HCT116 (cell line): ENCODE measurements at places on chromosomes 7 and 10. TPM values are rescaled to one million over a fixed set of nuclear protein-coding genes. Genes with fewer than 3 reads are reported as not detected.

- no peak overlapping the region for H3K27ac ChIP-seq
- peaks cover 13% of the 10 kb centered on the region; the same call in 1 of the 2 replicates for H3K4me1 ChIP-seq
- H3K27me3 ChIP-seq: no peaks in the 10 kb centered on the region
- H3K4me3 ChIP-seq: no peak overlapping the region
These were observed 101.6 kb downstream of the PRTFDC1 start for GRCh38 chr10:24850727-24851296.

- H3K27ac ChIP-seq: peak overlapping the region; percentile 24
- H3K36me3 ChIP-seq: no peaks in the 10 kb centered on the region
- H3K27me3 ChIP-seq: no peaks in the 10 kb centered on the region
- peak; percentile 92 for DNase-seq
- H3K4me1 ChIP-seq: peaks cover 19% of the 10 kb centered on the region
These were observed 87.0 kb downstream of the TBXAS1 start for GRCh38 chr7:139915864-139916716.

AZGP1 gene
- total RNA-seq: 1.1 TPM

- H3K4me1 ChIP-seq: no peaks in the 10 kb centered on the region
- H3K36me3 ChIP-seq: no peaks in the 10 kb centered on the region
- H3K4me3 ChIP-seq: no peak overlapping the region
- no peak overlapping the region for H3K27ac ChIP-seq
- no peaks in the 10 kb centered on the region for H3K27me3 ChIP-seq
- no peak for DNase-seq
These were observed 52.3 kb upstream of the ANTXRL start for GRCh38 chr10:46234431-46235060.

- no peaks in the 10 kb centered on the region for H3K27me3 ChIP-seq
- H3K36me3 ChIP-seq: no peaks in the 10 kb centered on the region
- H3K4me3 ChIP-seq: no peak overlapping the region
These were observed 137.2 kb upstream of the GPR22 start for GRCh38 chr7:107332488-107333269.

DNA sequence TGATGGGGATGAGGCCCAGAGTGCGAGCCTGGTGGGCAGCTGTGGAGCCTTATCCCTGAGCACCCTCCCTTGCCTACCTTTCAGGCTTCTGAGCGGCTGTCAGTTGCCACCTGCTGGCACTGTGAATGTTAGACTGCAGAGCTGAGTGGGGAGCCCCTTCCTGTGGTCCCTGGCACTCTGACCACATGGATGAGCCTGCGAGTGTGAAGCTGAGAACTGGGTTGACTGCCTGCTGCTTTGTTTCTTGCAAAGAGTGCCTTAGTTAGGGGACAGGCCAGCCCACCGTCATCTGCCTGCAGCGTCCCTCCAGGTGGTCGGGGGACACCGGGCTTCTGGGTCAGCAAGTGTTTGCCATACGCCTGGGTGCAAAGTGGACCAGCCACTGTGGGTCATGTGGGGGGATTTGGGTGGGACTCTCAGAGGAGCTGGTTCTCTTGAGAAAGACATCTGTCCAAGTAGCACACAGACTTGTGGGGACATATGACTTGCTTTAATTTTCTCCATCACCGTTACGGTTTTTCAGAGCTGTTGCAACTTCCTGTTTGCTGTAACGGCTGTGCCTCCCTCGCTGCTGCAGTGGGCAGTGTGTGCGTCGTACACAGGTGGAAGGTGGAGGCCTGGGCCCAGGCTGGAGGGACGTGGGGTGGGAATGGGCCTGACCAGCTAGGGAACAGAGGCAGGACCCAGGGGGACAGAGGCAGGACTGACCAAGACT lies 13.7 kb downstream of the INPP5A start:
- no peak for DNase-seq
- H3K4me1 ChIP-seq: no peaks in the 10 kb centered on the region
- no peaks in the 10 kb centered on the region for H3K36me3 ChIP-seq
- H3K4me3 ChIP-seq: no peak overlapping the region
- H3K27ac ChIP-seq: no peak overlapping the region
- H3K27me3 ChIP-seq: no peaks in the 10 kb centered on the region

DNA sequence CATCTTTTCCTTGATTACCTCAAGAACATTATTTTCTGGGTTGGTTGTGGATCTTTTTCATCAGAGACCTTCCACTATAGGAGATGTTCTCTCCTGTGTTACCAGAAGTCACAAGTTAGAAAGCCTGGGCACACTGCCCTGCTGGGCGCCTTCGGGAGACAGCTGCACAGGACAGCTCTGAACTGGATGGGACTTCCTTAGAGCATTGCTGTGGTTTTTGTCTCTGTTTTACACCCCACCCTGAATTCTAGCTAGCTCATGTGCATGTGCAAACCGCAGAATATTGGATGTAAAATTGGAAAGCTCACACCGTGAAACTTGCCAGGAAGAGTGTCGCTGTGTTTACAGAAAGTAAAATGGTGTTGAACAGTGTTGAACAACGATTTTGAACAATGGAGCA lies 54.4 kb upstream of the SEC61G start:
- H3K4me1 ChIP-seq: peaks cover 5% of the 10 kb centered on the region; the same call in 1 of the 2 replicates
- H3K36me3 ChIP-seq: no peaks in the 10 kb centered on the region
- H3K27me3 ChIP-seq: no peaks in the 10 kb centered on the region
- H3K4me3 ChIP-seq: no peak overlapping the region
- DNase-seq: no peak

- H3K36me3 ChIP-seq: peaks cover 11% of the 10 kb centered on the region
- no peak overlapping the region for H3K4me3 ChIP-seq
- H3K4me1 ChIP-seq: no peaks in the 10 kb centered on the region
- no peak overlapping the region for H3K27ac ChIP-seq
- DNase-seq: no peak
These were observed 33.5 kb downstream of the CAPZA2 start for GRCh38 chr7:116895849-116896248.

DNA sequence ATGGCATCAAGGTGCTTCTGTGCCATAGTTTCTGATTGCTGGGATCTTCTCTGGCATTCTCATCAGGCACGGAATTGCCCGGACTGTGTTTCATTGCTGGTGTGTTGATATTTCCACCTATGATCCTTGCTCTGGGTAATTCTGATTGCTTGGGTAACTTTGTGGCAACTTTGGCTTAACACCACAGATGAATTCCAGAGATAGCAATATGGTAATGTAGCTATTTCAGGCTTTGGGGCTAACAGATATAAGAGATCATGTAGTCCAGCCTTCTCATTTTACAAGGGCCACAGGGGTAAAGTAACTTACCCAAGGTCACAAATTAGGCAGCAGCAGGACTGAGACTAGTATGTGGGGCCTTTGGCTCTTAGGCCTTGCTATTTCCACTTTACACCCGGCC lies 53.9 kb upstream of the PLPP4 start:
- DNase-seq: no peak
- no peaks in the 10 kb centered on the region for H3K36me3 ChIP-seq
- no peak overlapping the region for H3K27ac ChIP-seq
- peaks cover 13% of the 10 kb centered on the region; the same call in 1 of the 2 replicates for H3K27me3 ChIP-seq
- no peaks in the 10 kb centered on the region for H3K4me1 ChIP-seq

GNAT3 gene
- not detected for total RNA-seq

- no peaks in the 10 kb centered on the region for H3K4me1 ChIP-seq
- DNase-seq: no peak
- H3K27ac ChIP-seq: no peak overlapping the region
- H3K27me3 ChIP-seq: no peaks in the 10 kb centered on the region
- no peaks in the 10 kb centered on the region for H3K36me3 ChIP-seq
- H3K4me3 ChIP-seq: no peak overlapping the region
These were observed 98.1 kb upstream of the DNAAF5 start for GRCh38 chr7:628402-628763.

- no peaks in the 10 kb centered on the region for H3K36me3 ChIP-seq
- DNase-seq: no peak
- H3K4me1 ChIP-seq: 0 out of 2 replicates have a peak, but pooled peaks cover 4% of the 10 kb centered on the region
- no peaks in the 10 kb centered on the region for H3K27me3 ChIP-seq
These were observed 13.1 kb upstream of the MRC1 start for GRCh38 chr10:17795813-17796594.

DNA sequence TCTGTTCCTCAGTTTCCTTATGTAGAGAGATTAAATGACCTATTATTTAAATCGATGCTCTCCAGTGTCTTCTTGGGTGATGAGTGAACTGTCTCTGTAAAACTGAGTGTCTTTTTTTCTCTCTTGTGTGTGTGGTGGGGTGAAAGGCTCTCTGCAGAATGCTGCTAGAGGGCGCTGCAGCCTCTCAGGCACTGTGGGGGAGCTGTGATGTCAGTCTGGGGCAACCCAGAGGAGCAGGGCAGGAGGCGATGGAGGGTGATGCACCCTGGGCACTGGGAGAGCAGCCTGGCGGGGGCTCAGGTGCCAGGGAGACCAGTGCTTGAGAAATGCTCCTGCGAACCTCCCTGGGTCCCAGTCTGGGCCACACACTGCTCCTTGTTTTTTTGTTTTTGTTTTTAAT lies 110.1 kb upstream of the POM121L12 start:
- no peak overlapping the region for H3K27ac ChIP-seq
- no peaks in the 10 kb centered on the region for H3K4me1 ChIP-seq
- no peaks in the 10 kb centered on the region for H3K27me3 ChIP-seq
- no peaks in the 10 kb centered on the region for H3K36me3 ChIP-seq
- no peak overlapping the region for H3K4me3 ChIP-seq
- DNase-seq: no peak

BMPR1A gene
- total RNA-seq: 42.6 TPM

- H3K36me3 ChIP-seq: no peaks in the 10 kb centered on the region
- no peak overlapping the region for H3K27ac ChIP-seq
- no peak for DNase-seq
- H3K27me3 ChIP-seq: no peaks in the 10 kb centered on the region
- no peaks in the 10 kb centered on the region for H3K4me1 ChIP-seq
- H3K4me3 ChIP-seq: no peak overlapping the region
These were observed 61.5 kb upstream of the RAPGEF5 start for GRCh38 chr7:22418251-22419046.

MMRN2 gene
- 8.3 TPM for total RNA-seq

- H3K4me3 ChIP-seq: no peak overlapping the region
- H3K27me3 ChIP-seq: peaks cover 64% of the 10 kb centered on the region
- no peak for DNase-seq
- H3K27ac ChIP-seq: no peak overlapping the region
These were observed 256.4 kb downstream of the DYNC1I1 start for GRCh38 chr7:96028729-96029128.

NUTM2A gene
- 0.59 TPM for total RNA-seq

- H3K27me3 ChIP-seq: no peaks in the 10 kb centered on the region
- no peak overlapping the region for H3K4me3 ChIP-seq
- H3K27ac ChIP-seq: no peak overlapping the region
- H3K4me1 ChIP-seq: no peaks in the 10 kb centered on the region
These were observed 34.1 kb upstream of the OCM2 start for GRCh38 chr7:98024075-98024474.

- H3K4me1 ChIP-seq: no peaks in the 10 kb centered on the region
- no peak overlapping the region for H3K4me3 ChIP-seq
- no peak for DNase-seq
- H3K27me3 ChIP-seq: no peaks in the 10 kb centered on the region
These were observed 17.7 kb upstream of the FAM20C start for GRCh38 chr7:174716-175115.

BPGM gene
- total RNA-seq: 10.0 TPM

- H3K27ac ChIP-seq: no peak overlapping the region
- H3K4me1 ChIP-seq: peaks cover 2% of the 10 kb centered on the region; the same call in 1 of the 2 replicates
These were observed 84.6 kb downstream of the PDGFA start for GRCh38 chr7:434891-435629.

DNA sequence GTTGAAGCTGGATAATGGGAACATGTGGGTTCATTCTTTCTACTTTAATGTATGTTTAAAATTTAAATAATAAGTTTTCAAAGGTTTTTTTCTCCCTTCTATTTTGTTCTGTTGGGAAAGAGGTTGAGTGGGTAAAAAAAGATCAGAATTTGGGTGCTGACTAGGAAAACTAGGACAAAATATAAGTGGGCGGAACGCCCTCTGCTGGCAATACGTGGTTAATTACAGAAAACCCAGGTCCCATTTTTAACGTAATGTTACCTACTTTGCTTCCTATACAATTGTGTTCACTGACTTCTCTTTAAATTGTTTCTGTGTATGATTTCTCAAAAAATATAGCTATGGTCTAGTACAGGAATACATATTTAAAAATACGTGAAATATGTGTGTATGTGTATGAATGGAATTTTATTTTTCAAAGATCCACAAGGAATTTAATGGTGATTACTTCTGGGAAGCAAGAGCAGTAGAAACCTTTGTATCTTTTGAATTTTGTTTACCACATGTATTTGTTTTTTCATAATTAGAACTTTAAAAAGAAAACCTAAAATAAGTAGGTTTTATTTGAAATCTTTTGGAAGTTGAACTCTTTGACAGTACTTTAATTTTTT lies 8.7 kb downstream of the ECD start:
- DNase-seq: no peak
- H3K27ac ChIP-seq: no peak overlapping the region
- no peaks in the 10 kb centered on the region for H3K27me3 ChIP-seq
- H3K4me3 ChIP-seq: no peak overlapping the region

- no peaks in the 10 kb centered on the region for H3K27me3 ChIP-seq
- peaks cover 4% of the 10 kb centered on the region; the same call in 1 of the 2 replicates for H3K4me1 ChIP-seq
- DNase-seq: no peak
- no peaks in the 10 kb centered on the region for H3K36me3 ChIP-seq
- no peak overlapping the region for H3K27ac ChIP-seq
These were observed 24.6 kb downstream of the FRMPD2 start for GRCh38 chr10:48249763-48250351.

- H3K4me3 ChIP-seq: no peak overlapping the region
- no peak overlapping the region for H3K27ac ChIP-seq
- peaks cover 17% of the 10 kb centered on the region for H3K4me1 ChIP-seq
- H3K27me3 ChIP-seq: no peaks in the 10 kb centered on the region
- H3K36me3 ChIP-seq: 0 out of 2 replicates have a peak, but pooled peaks cover 2% of the 10 kb centered on the region
- DNase-seq: no peak
These were observed 3.7 kb upstream of the SPACDR start for GRCh38 chr7:100467638-100468373.

- H3K27me3 ChIP-seq: no peaks in the 10 kb centered on the region
- H3K4me1 ChIP-seq: peaks cover 3% of the 10 kb centered on the region; the same call in 1 of the 2 replicates
- no peak overlapping the region for H3K4me3 ChIP-seq
- no peak for DNase-seq
- no peaks in the 10 kb centered on the region for H3K36me3 ChIP-seq
- no peak overlapping the region for H3K27ac ChIP-seq
These were observed 40.8 kb downstream of the MYL10 start for GRCh38 chr7:101588131-101588935.

MOGAT3 gene
- not detected for total RNA-seq

C10orf62 gene
- total RNA-seq: 0.32 TPM

ACTR3C gene
- 2.0 TPM for total RNA-seq

DNA sequence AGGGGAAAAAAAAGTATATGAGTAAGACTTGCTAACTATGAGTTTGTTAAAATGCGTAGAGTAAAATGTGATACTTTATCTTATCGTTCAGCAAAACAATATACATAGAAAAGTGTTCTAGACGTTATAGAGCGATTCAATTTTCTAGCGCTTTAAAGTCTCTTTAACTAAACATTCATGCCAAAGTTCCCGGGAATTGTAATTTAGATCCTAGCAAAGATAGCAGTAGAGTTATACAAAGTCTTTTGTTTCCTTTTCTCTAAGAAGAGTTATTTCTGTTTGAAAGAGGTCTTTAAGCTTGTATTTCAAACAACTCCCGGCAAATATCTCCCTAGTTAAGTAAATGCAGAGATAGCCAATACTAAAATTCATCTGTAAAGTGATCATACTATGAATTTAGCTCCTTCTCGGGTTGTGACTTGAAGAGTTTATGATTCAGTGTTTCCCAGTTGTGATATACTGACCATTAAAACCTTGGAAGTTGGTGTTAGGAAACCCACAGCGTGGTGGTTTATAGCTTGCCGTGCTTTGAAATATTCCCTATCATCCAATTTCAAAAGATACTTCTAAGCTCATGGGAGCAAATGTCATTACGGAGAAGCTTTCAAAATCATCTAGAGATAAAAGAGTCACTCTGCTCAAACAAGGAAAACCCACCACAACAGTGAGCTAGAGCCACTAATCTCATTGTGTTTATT lies 171.7 kb downstream of the CSTF2T start:
- no peak for DNase-seq
- no peak overlapping the region for H3K4me3 ChIP-seq
- H3K27ac ChIP-seq: no peak overlapping the region
- H3K4me1 ChIP-seq: no peaks in the 10 kb centered on the region
- H3K27me3 ChIP-seq: 0 out of 2 replicates have a peak, but pooled peaks cover 6% of the 10 kb centered on the region
